ENCODE measurements at places on chromosomes 4 and X.
A peak's percentile ranks its signal among the peaks of the same experiment; 100 is the strongest.

DNA sequence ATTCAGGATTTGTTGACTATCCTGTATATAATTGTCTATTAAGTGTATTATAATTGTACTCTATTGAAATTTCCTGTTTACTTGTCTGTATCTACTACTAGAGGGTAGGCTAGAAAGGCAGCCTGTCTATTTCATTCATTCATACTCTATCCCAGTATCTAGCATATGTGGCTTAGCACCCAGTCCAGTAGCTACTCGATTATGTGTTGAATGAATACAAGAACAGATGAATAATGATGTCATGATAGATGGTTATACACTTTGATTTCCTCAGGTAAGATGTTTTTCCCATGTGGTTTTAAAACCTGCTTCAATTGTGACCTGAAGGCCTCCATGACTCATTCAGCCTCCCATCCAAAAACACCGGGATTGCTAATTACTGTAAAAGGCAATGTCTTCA lies 68.0 kb downstream of the IL21 start:
- no peak for DNase-seq

- no peak for DNase-seq
Observed at GRCh38 chr4:132266374-132266773, 882.7 kb upstream of the PCDH10 start.

DNA sequence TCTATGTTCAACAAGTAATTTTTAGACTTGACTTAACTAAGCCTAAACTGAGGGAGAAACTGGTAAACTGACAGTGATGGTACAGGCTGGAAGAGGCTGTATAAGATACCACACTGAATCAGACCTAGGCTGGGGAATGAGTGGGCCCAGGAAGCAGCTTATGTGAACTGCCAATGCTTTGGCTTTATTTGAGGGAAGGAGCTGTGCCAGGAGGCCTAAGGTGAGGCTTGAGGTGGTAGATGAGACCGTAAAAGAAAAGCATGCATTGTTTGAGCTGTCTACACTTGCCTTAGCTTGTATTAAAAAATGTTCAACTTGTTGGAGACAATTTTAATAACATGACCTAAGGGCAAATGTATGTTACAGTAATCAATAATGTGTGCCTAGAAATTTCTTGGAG lies 96.2 kb downstream of the RS1 start:
- DNase-seq: no peak

GRCh38 chr4:113773014-113773413 lies 11.5 kb upstream of the CAMK2D start:
- DNase-seq: peak; percentile 22

GRCh38 chr4:149845743-149846142 lies 30.1 kb upstream of the IQCM start:
- DNase-seq: no peak

DNA sequence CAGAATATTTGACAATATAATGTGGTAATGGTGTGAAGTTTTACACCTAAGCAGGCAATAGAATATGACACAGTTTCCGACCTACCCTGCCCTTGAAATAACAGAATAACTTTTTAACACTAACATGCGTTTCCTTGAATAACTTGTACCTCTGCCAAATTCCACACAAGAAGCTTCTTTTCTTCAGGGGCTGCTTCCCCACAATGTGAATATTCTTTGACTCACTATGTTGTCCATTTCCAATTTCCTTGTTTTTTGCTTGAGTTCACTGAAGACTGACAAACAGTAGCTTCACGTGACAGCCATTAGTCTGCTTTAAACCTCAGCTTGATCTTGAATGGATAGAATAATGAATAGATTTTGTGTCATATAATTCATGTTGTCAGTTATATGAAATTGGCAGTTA lies 14.3 kb downstream of the SHROOM3 start:
- DNase-seq: no peak

DNA sequence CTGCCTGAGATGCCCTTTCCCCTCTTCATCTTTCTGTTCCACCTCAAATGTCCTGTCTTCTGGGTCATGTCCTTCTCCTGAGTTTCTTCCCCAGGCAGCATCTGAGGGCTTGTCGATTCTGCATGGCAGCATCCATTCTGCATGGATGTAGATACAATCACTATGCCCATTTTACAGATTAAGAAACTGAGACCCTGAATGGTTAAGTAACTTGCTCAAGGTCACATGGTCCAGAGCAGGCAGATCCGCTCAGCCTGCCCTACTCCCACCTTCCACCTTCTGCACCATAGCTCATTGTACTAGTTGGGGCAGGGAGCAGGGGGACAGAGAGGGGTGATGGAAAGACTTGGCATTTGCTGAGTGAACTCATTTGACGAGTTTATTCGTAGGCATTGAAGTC lies 32.0 kb downstream of the ZNF185 start:
- DNase-seq: no peak

- no peak for DNase-seq
Observed at GRCh38 chr4:113322736-113323135, 273.3 kb downstream of the ANK2 start.

DNA sequence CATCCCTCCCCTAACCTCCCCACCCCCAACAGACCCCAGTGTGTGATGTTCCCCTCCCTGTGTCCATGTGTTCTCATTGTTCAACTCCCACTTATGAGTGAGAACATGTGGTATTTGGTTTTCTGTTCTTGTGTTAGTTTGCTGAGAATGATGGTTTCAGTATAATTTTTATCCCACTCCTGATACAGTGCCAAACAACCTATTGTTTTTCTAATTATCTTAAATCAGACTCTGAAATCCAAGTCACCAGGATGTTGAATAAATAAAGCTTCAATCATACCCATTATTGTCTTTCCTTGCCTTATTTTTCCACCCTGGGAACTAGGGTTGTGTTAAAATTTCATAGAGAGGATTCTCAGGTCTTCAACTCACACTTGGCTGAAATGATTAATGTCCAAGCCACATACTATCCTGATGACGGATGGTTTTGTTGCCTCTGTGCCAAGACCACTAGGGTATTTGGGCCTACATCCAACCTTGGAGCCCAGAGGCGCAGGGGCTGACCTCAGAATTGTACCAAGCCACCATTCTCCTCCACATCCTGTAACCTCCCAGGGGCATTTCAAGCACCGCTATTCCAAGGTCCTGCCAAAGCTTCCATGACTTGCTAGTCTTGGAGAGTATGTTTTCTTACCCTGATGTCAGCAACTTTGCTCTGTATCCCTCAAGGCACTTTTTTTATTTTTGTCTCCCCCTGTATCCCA lies 332.4 kb downstream of the ARHGAP24 start:
- DNase-seq: no peak

GRCh38 chrX:73268463-73268862 lies 53.8 kb upstream of the NAP1L2 start:
- no peak for DNase-seq

DNA sequence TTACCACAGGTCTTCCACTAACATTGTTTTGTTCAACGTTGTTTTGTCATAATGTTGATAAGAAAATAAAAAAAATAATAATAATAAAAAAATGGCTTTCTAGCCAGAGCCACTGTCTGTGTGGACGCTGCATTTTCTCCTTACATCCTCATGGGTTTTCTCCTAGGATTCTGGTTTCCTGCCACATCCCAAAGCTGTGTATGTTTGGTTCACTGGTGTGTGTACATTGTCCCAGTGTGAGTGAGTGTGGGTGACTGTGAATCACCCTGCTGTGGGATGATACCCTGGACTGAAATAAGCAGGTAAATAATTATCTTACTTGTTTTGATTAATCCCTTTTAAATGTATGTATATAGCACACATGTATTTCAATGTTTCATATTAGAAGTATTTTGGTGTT lies 2154.4 kb upstream of the AGA start:
- DNase-seq: no peak

DNA sequence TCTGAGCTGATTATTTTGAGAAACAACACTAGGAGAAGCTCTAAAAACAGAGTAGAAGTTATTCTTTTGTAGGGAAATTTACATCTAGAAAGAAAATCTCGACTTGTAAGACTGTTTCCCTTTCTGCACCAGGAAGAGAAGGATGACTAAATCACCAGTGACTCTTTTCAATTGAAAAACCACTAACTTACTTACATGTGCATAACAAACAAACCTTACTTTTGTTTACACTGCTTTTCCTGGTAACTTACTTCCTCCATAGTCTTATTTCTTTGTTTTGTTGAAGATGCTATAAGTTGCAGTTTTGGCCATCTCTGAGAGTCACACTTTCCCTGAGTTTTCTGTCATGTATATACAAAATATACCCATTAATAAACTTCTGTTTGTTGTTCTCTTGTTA lies 293.6 kb upstream of the FAT4 start:
- DNase-seq: no peak

DNA sequence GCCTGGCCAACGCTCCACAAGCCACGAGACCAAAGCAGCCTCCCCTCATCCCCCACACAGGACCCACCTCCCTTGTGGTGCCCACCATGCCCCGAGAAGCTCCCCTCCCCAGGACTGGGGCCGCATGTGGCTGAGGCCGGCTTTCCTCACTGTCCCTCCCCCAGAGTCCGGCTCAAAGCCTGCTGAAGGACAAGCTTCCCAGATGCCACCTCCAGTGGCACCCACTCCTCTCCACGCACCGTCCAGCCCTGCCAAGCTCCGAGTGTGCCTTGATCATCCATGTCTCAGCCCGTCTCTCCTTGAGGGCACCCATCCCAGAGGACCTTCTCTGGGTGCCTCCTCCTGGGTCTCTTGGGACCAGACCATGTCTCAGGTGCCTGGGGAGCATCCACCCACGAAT lies 58.8 kb upstream of the MXD4 start:
- no peak for DNase-seq

GRCh38 chrX:112766774-112767173 lies 73.9 kb downstream of the AMOT start:
- DNase-seq: no peak

DNA sequence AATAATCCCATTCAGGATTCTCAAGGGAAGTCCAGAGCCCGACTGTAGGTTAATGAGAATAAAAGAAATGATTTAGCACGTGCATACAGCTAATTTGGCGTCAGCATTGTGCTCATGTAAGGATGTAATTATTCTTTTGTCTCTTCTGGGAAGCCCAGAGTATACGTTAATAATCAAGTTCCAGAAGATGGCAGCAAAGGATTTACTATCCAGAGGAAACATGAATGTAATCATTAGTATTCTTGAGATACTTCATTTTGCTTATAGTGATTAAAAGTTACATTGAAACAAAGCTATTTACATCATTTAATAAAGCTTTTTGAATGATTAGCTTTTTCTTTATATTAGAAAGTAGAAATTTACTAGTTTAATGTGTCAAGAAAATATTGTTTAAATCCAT lies 27.1 kb upstream of the MAP9 start:
- DNase-seq: no peak

DNA sequence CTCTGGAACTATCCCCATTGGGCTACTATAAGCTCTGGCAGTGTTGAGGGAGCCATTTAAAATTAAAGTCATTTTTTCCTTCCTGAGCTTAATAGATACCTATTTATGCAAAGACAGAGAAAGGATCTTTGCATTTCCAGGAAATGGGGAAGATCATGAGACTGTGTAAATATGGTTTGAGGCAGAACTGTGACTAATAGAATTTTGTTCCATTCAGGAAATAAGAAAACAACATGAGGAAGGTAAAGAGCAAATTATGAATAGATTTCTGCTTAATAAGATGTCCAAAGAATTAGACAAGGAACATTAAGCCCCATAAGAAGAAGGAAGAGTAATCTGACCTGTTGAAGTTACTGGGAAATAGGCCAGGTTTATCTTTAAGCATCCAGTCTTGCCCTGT lies 17.8 kb upstream of the TBC1D19 start:
- DNase-seq: no peak

DNA sequence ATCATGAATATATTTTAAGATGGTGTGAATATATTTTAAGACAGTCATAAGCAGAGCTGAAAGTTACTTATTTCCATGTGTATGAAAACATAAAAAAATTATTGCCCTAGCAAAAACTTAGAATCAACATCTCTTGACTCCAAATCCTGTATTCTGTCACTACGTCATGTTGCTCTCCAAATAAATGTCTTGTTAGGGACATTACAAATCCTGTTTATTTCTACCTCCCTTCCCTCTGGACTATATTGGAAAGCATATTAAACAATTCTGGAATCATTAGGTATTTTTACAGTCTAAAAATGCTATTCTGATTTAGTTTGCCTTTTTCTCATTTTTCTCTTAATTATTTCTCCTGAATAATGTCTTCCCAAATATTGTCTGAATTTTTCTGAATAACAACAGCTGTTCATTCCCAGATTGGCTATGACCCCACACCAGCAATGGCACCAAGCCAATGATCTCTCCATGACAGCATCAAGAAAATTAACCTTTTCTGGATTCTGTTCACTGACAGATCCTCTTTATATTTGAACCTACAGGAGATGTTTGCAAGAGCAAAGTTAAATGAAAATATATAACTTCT lies 523.1 kb downstream of the IQCM start:
- no peak for DNase-seq

DNA sequence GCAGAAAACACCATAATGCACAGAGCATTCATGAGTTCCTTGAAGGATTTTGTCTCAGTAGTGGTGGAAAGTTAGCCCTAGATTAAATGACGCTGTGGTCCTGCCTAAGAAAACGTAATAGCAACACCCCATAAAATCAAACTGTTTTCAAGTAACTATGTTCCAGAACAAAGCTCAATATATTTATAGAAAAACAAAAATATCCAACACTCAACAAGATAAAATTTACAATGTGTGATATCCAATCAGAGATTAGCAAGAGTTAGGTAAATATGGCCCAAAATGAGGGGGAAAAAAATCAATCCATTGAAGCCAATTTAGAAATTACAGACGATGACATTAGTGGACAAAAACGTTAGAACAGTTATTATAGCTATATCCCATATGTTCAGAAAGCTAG lies 9.9 kb upstream of the GAB1 start:
- DNase-seq: no peak

DNA sequence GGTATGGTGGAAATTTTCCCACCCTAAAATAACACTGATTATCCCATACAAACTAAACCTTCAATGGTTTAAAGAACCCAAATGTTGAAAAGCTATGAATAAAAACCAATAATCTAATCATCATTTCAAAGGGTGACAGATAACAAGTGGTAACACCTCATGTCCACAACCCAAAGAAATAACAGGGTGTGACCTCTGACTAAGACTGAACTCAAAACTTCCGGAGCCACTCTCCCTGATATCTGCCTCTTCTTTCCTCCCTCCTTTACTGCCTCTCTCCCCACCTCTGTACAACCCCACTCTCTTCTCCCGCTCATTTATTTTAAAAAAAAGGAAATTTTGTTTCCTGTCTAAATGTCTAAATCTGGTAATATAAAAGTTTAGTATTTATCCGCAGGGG lies 11.5 kb downstream of the FBXW7 start:
- no peak for DNase-seq

- no peak for DNase-seq
Observed at GRCh38 chrX:14616836-14617235, 87.5 kb downstream of the GLRA2 start.

DNA sequence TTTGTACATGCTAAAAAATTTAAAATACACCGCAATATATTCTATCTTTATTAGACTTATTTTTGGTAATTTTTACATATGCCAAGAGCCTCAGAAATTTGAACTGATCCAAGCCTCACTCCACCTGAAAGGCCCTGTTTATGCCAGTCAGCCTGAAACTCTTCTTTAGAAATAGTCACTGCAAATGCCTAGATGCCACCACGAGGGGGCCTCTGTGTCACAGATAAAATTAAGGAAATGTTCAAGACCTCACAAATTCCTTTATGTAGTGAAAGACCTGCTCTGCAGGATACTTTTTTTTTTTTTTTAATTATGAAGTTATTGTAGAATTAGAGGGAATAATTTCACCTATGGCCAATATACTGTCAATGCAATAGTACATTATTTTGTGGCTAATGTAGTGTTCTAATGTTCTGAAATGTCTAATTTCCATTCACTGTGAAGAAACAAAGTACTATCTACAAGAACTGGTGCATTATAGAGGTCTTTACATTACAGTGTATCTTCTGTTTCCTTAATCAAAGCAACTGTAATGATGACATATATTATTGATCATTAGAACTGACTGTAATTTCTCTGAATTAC lies 69.8 kb downstream of the DTHD1 start:
- peak; percentile 73 for DNase-seq

All from activated T-cell treated with anti-CD3 and anti-CD28 coated beads, Interleukin-2, amount 50 U/mL, for 1 hour (primary cell).